ENCODE measurements at places on chromosomes 12 and 14.

- no peak for DNase-seq
Measured at GRCh38 chr12:69468237-69469026, 1.8 kb upstream of the FRS2 start.

GRCh38 chr12:560691-561390 lies 101.1 kb downstream of the B4GALNT3 start:
- no peak for DNase-seq

GRCh38 chr12:132004946-132005345 lies 55.2 kb downstream of the EP400 start:
- no peak for DNase-seq

- DNase-seq: no peak
Measured at GRCh38 chr12:90024262-90024661, 315.6 kb upstream of the ATP2B1 start.

- DNase-seq: no peak
Measured at GRCh38 chr12:106954462-106955376, 988 bp upstream of the TMEM263 start.

GRCh38 chr12:132734206-132734605 lies 23.6 kb downstream of the PGAM5 start:
- DNase-seq: no peak

DNA sequence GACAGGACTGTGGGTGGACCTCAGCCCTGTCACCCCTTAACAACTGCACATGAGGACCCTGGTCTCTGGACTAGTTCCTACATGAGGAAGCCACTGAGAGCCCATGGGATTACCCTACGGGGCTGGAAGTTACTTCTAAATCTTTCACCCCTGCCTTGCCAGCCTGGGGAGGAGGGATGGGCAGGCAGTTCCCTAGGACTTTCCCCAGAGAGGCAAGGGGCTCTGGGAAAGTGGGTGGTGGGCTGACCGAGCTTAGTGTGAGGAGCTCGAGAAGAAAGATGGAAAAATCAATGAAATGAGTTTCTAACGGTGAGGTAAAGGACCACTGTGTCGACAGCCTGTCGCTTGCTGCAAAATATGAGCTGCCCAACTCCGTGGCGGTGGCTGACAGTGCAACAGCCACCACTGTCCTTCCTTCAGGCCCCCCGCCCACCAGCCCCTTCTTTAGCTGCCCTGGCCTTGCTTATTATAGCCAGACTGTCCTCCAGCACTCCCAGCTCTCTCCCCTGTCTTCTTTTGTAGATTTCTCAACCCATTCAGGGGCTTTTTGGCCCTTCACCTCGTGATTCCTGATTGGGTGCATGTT lies 5.0 kb downstream of the ZFHX2 start:
- DNase-seq: no peak

GRCh38 chr12:31496257-31496656 lies 94.7 kb downstream of the DENND5B start:
- no peak for DNase-seq
